ENCODE measurements at places on chromosomes 6 and 20.

DNA sequence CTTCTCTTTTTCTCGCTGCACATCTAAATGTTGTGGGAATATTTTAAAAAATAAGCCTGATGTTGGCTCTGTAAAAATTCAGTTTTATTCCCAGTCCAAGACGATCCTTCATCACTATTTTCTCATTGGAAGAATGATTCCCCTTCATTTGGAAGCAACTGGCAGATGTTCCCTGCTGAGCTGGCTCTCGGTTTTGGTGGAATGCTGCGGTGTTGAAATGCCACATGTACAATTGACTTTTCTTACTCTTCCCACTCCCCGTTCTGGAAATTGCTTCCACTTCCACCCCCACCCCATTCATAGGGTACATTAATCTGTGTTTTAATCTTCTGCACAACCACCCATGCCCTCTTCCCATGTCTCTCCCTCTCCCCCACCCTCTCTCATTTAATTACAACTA lies 496.3 kb upstream of the MAP3K7 start:
- no peak for DNase-seq

GRCh38 chr20:41889126-41889843 lies 271.1 kb upstream of the CHD6 start:
- no peak for DNase-seq

GRCh38 chr6:26468829-26469228 lies 11.1 kb downstream of the BTN2A1 start:
- DNase-seq: no peak

GRCh38 chr6:26193467-26194328 lies 106.5 kb downstream of the HFE start:
- no peak for DNase-seq

GRCh38 chr20:61053889-61054288 lies 198.2 kb upstream of the CDH4 start:
- DNase-seq: no peak

GRCh38 chr6:150220634-150221551 lies 78.0 kb downstream of the PPP1R14C start:
- no peak for DNase-seq

All from stimulated activated CD4-positive, alpha-beta T cell treated with anti-CD3 and anti-CD28 coated beads, Interleukin-4, amount 100 ng/mL, for 1 hour (primary cell).